SK-N-SH (cell line): ENCODE measurements at places on chromosomes 13 and 19. TPM values are rescaled to one million over a fixed set of nuclear protein-coding genes. Genes with fewer than 3 reads are reported as not detected.
A peak's percentile ranks its signal among the peaks of the same experiment; 100 is the strongest.

The CYP2F1 gene
- not detected in 2 replicates for polyA plus RNA-seq

DNA sequence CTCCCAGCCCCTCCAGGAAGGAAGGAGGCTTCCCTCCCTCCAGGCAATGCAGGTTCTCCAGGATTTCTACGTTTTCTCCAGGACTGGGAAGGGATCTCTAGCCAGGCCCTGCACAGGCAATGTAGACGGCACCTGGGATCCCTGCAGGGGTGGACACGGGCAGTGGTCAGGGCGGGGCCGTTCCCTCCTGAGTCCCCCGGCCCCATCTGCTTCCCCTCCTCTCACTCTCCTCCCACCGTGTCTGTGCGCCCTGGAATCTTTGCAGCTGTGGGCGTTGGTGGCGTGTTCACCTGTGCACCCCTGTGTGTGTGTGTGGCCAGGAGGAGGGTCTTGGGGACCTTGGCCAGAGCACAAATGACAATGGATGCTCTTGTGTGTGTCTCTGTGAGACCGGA lies 10.0 kb downstream of the NRTN start:
- no peak for DNase-seq

DNA sequence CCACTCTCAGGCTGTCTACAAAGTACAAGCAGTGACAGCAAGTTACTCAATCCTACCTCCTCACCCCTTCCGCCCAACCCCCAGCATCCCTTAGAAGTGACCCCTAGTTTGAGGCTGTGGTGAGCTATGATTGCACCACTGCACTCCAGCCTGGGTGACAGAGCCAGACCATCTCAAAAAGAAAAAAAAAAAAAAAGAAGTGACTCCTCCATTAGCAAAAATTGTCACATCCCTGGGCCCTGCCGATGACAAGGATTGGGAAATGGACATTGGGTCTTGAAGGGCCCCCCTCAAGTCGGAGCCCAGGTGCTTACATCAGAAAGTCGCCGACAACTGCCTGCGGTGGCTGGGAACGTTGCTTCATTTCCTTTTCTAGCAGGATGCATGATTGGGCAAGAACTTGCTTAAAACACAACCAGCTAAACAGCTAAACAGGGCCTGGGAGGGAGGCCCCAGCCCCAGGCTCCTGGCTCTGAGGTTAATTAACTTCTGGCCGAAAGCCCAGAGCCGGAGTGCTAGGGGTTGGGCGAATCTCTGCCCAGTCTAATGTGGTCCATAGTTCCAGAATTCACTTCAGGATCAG lies 15.3 kb downstream of the RAB3D start:
- peak; percentile 91 for DNase-seq

The PSG11 gene
- polyA plus RNA-seq, result 0.08 and 0.15 TPM in 2 replicates

- DNase-seq, result no peak
These were observed 20.8 kb upstream of the ZNF561 start for GRCh38 chr19:9641810-9642209.

- DNase-seq, result no peak
These were observed 881 bp downstream of the ZNF20 start for GRCh38 chr19:12139269-12139668.

GRCh38 chr19:31015778-31016177 lies 333.5 kb downstream of the TSHZ3 start:
- no peak for DNase-seq
